Left lobe of liver (tissue), 2 donors: ENCODE measurements at places on chromosomes 16 and 17. TPM values are rescaled to one million over a fixed set of nuclear protein-coding genes. Genes with fewer than 3 reads are reported as not detected.

CASKIN2 gene
- 26.4 TPM for total RNA-seq

LITAFD gene
- total RNA-seq, result not detected

FGF11 gene
- total RNA-seq, result 0.86 TPM

ASGR2 gene
- 442 TPM for total RNA-seq
